CD4-positive, alpha-beta T cell treated with Interleukin-6 at 100 ng/mL for 8 hours (primary cell): ENCODE measurements at places on chromosomes 12 and 14.

DNA sequence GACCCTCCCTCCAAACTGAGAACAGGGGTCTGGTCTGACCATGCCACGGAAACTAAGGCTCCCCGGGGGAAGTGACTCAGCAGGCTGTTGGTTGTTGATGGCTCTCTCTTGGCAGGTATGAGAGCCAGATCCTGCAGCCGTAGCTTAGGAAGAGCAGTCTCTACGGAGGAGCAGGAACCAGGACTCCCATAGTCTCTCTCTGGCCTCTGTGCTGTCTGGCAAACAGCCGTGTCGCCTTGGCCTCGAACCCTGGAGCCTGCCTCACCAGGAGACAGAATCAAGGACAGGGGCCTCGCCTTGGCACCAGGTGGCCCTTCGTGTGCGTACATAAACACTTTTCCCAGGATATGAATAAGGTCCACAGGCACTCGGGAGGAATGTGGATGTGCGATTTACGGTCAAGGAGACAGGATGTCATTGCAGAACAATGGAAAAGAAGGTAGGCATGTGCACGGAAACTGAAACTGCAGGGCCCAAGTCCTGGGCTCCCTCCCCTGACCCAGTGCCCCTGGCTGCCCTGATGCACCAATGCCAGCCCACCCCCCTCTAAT is 7.9 kb downstream of the VWF start:
- DNase-seq = no peak

DNA sequence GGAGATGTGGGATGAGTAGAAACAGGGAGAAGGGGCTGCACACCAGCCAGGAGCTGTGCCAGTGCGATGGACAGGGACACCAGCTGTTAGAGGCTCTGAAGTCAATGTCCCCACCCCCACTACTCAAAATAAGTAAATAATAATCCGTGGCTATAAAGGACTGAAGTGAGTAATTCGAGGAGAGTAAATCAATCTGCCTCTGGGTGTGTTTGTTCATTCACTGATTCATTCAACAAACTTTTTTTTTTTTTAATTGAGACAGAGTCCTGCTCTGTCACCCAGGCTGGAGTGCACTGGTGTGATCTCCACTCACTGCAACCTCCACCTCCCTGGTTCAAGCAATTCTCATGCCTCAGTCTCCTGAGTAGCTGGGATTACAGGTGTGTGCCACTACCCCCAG is 363.6 kb downstream of the TMEM132D start:
- no peak for DNase-seq

- DNase-seq = no peak
These were observed 43.3 kb downstream of the NCKAP5L start for GRCh38 chr12:49784756-49785409.

DNA sequence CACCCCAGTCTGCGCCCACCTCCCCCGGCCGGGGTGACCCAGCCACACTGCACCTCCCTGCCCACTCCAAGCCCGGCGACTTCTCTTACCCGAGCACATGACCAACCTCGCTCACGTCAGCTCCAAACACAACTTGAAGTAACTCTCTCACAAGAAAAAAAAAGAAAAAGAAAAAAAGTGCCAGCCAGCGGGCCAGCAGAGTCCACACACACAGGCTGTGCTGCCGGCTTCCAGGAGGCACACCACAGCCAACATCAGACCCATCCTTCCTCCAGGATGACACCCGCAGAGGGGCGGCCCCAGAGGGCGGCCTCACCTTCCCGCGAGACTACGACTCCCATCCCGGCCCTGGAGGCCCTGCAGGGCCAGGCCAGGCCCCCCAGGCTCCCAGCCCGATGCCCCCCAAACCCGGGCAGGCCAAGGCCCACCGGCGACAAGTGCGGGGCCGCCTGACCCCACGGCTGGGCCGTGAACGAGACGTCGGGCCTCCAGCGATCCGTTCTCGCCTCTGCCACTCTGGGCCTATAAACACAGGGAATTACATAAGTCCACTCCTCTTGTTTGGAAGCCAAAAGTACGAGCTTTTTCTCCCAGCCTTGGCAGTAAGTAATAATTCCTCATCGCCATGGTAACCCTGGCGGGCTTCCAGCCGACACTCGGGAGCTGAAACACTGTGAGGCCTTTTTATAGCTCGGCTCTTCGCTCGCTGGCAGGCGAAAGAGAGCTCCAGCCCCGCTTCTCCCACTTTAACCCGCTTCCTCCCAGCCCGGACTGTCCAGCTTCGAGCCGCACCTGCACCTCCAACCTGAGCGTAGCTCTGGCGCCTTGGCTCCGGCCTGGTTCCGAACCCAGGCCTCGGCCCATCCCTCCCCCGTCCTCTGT is 49.1 kb downstream of the NCOR2 start:
- no peak for DNase-seq

- peak; percentile 75 for DNase-seq
These were observed 5.0 kb upstream of the DDX47 start for GRCh38 chr12:12807970-12808702.

DNA sequence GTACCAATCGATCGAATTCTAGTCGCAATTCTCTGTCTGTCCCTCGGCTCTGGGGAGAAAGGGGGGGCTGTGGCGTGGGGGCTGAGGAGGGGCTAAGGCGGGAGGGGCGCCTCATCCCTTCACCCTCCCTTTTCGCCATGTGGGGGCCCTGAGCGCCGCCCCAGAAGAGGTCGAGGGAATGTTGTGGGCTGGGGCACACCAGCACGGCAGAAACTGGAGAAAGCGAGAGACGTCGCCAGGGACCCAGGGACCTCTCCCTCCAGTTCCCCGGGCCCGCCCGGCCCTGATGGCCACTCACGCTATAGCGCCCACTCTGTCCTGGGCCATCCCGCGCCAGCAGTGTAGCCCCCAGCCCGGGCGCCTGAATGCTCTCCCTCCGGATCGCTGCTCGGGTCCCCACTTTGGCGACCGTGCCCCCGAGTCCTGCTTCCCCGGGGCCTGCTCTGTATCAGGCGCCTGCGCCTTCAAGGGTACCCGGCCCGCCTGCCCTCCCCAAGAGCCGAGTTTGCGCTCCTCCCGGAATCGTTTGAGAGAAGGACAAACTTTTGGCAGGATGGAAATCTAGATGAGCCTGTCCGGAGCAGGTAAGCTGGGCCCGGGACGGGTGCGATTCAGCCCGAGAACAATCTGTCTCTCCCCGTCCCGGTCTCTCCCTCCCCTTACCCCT is 62.6 kb downstream of the SMUG1 start:
- no peak for DNase-seq

GRCh38 chr14:24310646-24311604 is at the start of gene LTB4R:
LTB4R (plus strand) TSS chr14:24311502; CDS start chr14:24315652, 4,150 bp downstream.
- DNase-seq = peak; percentile 62

GRCh38 chr14:106509807-106510206 is 983.4 kb downstream of the TMEM121 start:
- DNase-seq = no peak

DNA sequence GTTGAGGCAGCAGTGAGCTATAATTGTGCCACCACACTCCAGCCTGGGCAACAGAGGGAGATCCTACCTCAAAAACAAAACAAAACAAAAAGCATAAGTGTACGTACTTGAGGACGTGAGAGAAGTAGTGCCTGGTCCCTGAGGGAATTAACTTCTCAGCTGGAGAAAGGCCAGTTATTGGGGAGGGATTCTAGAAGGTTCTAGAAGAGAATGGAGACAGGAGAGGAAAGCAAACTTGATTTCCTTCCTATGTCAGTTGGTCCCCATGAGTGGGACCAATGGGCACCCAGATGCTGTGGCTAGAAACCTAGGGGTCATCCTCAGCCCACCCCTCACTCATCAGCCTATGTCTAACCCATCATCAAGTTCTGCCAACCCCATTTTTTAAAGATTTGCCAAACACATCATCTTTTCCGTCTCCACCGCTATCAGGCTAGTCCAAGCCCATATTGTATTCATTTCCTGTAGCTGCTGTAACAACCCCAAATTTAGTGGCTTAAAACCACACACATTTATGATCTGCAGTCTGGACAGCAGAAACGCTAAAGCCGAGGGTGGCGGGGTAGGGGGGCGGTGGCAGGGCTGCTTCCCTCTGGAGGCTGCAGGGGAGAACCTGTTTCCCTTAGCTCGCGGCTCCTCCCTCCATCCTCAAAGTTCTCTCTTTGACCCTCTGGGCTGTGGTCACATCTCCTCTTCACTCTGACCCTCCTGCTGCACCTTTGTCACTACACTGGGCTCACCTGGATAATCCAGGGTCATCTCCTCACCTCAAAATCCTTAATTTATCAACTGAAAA is 7.2 kb upstream of the RBM19 start:
- DNase-seq = no peak

- DNase-seq = peak; percentile 67
These were observed 64.3 kb upstream of the STON2 start for GRCh38 chr14:81464253-81465002.

DNA sequence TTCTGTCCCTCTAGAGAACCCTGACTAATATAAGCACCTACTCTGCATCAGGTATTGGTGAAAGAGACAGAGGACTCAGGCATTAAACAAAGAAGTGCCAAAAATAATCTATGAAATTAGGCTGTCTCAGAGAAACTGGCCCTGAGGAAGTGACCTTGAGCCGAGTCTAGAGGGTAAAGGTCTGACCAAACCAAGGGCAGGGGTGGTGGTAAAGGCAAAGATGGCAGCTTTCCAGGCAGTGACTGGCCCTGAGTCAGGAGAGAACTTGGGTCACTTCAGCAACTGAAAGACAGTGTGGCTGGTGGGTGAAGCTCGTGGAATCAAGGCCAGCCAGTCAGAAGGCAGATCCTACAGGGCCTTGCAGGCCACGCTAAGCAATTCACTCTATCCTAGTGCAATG is 30.6 kb downstream of the CDKL1 start:
- no peak for DNase-seq

- DNase-seq = no peak
These were observed 47.4 kb downstream of the SAMD4A start for GRCh38 chr14:54614296-54614695.

- no peak for DNase-seq
These were observed 151.5 kb downstream of the ATXN7L3B start for GRCh38 chr12:74689071-74689655.

GRCh38 chr14:61923348-61923747 is 161.1 kb downstream of the SNAPC1 start:
- DNase-seq = no peak

DNA sequence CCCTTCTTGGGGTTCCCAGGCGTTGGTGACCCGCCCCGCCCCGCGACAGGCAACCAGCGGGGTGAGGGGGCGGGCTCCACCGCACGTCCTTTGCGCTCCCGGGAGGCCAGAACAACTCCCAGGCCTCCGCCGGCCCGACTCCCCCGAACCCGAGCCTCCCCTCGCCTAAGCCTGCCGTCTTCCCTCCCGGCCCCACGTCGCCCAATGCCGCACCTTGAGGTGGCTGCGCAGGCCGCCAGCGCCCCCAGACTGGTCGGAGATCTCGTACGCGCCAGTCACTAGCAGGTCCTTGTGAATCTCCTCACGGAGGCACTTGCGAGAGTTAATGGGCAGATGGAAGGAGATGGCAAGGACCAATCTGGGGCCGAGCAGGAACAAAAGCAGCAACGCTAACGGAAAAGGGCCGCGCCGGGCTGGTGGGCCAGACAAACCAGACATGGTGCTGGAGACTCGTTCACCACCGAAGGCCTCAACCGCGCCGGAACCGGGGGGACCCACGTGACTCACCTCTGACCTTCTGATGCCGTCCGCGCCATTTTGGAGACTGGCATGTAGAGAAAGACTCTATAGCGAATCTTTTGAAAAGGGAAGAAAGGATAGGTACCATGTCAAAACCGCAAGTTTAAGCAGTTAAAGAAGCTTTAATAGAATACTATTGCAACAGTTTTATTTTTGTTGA is at the start of gene TMED10:
Gene TMED10, minus strand, starts transcription at position 471 of the 679 bp plus-strand sequence. Its CDS starts 33 bp downstream, at position 438.
- DNase-seq = peak; percentile 87

DNA sequence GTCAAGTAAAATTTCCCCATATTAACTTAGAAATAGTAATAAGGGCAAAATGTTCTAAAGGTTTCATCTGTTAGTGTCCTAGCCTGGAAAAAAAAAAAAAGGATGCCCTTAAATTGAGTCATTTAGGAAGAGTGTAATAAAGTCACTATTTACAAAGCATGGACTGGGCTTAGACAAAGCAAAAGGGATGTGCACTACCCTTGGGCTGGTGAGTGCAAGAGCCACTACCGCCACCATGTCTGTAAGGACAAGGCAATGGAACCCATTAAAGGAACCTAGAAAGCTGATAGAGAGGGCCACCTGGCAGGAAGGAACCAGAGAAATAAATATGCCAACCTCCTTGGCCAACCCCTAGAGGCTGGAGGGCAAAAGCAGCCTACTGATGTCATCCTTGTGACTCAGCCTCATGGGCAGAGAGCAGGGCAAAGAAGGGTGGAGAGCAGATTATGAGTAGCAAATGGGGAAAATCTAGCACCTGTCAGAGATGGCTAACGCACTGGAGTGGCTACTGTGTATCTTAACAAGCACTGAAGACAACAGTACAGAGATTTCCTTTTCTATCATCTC is 59.5 kb upstream of the FUT8 start:
- DNase-seq = no peak

GRCh38 chr12:1662761-1663439 is 28.0 kb upstream of the ADIPOR2 start:
- DNase-seq = peak; percentile 12

- DNase-seq = no peak
These were observed 38.7 kb downstream of the FAR2 start for GRCh38 chr12:29187756-29188155.

DNA sequence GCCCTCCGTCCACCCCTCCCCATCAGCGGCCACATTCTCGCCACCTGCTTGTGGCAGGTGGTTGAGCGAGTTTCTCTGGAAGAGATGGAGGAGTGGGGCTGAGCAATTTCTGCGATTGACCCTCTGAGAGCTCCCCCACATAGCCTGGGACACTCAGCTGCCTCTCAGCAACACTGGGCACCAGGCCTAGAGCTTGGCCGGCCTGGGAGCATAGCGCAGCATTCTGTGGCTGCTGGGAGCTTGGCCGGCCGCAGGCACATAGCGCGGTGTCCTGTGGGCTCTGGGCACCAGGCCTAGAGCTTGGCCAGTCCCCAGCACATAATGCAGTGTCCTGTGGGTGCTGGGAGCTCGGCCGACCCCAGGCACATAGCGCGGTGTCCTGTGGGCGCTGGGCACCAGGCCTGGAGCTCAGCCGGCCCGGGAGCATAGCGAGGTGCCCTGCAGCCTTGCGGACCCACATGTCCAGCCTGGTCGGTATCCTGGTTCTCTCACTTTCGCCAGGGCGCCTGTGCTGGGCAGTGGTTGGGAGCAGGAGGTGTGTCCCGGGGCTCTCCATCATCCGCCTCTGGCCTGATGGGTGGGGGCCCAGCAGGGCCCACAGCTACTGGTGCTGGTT is 43.8 kb downstream of the LRCOL1 start:
- DNase-seq = no peak

DNA sequence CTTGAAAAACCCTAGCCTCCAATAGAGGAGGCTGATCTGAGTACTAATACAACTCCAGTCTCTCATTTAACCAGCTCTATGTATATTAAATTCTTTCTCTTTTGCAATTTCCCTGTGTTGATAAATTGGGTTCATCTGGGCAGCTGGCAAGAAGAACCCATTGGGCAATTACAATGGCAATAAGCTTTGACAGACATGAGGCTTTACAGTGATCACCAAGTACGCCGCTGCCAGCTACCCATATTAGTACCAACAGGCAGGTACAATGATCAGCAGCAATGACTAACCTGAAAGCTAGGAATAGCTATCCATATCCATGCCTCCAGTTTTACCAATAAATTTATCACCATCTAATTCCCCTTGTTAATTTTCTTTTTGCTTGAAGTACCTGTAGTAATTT is 54.5 kb downstream of the OSBPL8 start:
- DNase-seq = no peak
